Stimulated activated CD8-positive, alpha-beta memory T cell treated with anti-CD3 and anti-CD28 coated beads, Interleukin-4, amount 100 ng/mL, for 1 hour (primary cell): ENCODE measurements at places on chromosomes 16 and 17.

- no peak for DNase-seq
Observed at GRCh38 chr17:34997355-34997862, 17.1 kb downstream of the LIG3 start.

DNA sequence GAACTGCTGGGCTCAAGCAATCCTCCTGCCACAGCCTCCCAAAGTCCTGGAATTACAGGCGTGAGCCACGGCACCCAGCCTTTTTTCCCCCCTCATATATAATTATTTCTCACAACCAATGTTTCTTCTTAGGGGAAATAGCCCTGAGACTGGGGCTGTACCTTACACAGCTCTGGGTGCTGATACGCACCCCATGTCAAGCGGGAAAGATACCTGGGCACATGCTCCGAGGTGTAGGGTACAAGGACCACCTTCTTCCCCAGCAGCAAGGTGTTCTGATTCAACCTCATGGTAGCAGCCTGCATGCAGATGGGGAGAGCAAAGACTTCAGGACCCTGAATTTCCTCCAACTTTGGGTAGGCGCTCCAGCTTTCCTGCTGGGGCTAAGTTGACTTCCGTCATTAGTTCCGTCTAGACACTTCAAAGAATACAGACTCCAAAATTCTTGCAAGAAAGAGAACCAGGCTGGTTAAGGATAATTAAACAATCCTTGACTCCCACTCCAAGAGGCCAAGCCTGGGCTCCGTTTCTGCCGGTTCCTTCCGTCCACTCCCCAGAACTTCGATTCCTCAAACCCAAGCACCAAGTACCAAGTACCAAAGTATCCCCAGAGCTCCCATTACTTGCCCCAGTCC, 619 bp downstream of the NAT9 start:
- DNase-seq, result no peak

DNA sequence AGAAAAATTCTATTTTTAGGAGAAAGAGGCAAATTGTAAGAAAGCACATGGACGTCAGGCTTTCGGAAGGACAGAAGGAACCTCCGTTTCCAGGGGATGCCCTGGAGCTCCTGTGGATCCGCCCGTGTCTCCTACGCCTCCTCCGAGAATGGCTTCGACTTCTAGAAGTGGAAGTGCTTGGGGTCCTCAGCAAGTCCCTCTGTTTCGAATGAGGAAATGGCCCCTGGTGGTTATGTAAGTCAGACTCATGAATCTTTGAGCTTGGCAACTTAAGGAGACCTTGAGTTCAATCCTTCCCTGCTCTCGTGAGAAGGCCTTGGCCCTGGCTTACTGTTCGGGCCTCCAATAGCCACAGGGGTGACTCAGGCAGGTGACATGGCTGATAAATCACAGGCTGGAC, 38.9 kb downstream of the COX4I1 start:
- no peak for DNase-seq

- no peak for DNase-seq
Observed at GRCh38 chr17:49637050-49637449, 40.8 kb downstream of the SPOP start.

DNA sequence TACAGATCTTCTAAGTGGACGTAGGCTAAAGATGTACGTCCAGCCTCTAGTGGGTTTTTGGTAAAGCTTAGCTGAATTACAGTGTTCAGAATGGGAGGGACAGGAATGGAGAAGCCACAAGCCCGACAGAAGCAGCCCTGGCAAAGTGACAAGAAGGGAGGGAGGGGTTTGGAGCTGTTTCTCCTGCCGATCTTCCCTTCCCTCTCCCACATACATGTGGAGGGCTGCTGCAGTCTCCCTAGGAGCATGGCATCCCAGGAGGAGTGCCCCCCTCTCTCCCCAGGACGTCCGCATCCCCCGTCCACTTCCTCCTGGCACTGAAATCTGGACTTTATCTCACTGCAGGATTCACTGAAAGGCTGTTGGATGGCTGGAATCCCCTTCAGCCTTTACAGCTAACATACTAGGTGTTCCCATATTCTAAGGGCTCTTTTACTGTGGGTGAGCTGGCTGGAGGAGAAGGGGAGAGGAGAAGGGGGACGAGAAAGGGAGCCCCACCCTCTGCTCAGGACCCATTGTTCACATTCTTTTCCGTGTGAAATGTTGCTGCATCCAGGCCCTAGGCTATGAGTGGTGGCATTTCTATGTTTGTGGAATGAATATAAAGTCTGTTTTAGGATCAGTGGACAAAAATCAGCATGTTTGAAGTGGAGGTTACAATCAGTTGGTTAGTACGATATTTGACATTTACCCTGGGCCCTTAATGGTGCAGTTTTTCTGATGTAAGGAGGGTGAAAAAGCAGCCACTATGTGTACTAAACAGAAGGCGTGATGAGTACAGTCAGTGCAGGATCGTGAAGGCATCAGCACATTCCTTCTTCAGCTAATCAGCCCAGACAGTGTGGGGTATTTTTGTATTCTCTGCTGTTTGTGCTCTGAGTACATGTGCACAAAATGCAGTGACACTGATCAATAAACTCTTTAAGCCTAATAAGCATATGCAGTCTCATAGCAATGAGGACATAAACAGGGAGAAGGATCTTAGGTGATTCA, 94.6 kb downstream of the SPECC1 start:
- no peak for DNase-seq

GRCh38 chr17:31677681-31678080, 181.4 kb downstream of the COPRS start:
- DNase-seq, result no peak

DNA sequence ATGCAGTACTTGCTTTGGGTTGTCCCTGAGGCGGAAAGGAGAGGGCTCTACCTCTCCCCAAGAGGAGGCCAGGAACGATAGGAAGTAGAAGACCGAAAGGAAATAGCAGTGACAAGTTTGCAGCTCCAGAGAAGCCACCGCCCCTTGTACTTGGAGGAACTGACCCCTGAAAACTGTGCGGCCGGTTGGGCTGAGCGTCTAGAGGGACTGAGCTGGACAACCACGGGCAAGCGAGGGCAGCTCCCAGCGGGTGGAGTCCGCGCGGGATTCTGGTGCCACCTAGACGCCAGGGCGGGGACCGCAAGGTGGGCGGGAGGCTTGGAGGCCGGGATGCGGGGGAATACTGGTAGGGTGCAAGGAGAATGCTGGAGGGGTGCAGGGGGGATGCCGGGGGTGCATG, 1.3 kb upstream of the SLC6A4 start:
- DNase-seq, result no peak

DNA sequence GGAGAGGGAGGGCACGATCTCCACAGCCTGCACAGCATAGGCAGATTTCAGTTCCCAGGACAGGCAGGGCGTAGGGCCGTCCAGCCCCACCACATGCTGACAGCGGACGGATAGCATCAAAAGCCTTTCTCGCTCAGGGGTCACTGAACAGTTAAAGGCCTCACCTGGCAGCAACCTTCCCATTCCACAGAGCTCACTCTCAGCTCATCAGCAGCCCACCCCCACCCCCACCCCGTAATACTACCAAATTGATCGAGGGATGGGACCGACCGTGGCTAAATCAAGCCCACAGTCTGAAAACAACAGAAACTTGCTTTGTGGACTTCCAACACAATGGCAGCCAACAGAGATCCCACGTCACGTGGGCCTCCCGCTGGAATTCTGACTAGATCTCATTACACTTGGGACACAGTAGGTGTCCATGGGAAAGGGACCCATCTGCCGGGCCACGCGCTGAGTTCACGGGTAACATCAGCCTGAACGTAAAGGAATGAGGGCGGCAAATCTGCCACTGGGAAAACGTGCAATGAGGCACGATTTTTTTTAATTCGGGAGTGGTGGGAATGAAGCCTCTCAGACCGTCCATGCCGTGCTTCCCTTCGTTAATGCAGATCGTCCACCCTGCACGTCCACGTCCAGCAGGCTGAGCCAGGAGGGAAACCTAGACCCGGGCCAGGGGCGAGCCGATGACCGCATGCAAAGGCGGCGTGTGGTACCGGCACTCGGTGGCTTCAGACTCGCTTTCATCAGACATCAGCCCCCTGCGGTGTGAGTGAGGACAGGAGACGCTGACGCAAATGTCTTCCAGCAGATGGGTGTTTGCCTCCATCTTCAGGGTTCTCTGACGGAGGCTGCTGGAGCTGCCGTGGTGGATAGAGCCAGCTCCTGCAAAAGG, 92.1 kb downstream of the TBC1D16 start:
- no peak for DNase-seq

DNA sequence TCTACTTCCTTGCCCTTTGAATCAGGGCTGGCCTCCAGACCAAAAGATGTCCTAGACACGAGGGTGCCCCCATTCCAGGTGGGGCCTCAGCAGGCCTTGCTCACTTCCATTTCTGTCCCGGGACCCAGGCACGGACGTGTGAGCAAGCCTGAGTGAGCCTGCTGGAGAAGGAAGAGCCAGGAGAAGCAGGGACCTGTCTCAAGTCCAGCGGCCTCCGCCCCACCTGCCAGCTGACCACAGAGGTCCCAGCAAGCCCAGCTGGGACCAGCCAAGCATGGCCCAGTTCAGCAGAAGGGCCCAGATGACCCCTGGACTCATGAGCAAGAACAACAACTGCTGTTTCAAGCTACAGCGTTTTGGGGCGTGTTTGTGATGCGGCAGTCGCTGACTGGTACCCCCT, 24.7 kb downstream of the RBFOX3 start:
- DNase-seq, result no peak

DNA sequence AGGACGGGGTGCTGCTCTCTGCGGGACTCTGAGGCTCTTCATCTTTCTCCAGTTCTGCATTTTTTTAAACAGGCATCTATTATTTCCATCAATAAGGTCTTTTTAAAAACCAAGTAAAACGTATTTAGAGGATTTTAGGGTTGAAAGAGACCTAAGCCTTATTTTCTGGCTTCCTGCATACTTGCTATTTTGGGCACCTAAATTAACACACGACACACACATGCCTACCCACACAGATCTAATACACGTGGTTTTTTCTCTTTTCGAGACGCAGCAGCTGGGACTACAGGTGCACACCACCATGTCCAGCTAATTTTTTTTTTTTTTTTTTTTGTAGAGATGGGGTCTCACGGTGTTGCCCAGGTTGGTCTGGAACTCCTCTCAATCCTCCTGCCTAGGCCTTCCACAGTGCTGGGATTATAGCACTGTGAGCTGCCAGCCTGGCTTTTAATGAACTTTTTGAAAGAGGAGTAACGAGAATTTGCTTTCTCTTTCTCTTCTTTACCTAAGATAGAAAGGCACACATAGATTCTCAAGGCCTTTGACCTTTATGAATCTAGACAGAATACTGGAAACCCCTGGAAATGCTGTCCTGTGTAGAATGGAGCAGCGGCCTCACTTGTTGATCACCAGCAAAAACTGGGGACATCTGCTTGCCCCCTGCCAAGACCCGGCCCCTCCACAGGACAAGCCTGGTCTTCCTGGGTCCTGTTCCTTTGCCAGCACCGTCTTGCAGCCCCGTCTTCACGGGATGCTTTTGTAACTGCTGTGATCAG, 13.8 kb downstream of the DNAAF8 start:
- DNase-seq, result no peak

GRCh38 chr17:39867084-39867879, 720 bp upstream of the ZPBP2 start:
- DNase-seq, result peak; percentile 10

GRCh38 chr17:78672005-78672404, 94.8 kb upstream of the DNAH17 start:
- DNase-seq, result no peak

DNA sequence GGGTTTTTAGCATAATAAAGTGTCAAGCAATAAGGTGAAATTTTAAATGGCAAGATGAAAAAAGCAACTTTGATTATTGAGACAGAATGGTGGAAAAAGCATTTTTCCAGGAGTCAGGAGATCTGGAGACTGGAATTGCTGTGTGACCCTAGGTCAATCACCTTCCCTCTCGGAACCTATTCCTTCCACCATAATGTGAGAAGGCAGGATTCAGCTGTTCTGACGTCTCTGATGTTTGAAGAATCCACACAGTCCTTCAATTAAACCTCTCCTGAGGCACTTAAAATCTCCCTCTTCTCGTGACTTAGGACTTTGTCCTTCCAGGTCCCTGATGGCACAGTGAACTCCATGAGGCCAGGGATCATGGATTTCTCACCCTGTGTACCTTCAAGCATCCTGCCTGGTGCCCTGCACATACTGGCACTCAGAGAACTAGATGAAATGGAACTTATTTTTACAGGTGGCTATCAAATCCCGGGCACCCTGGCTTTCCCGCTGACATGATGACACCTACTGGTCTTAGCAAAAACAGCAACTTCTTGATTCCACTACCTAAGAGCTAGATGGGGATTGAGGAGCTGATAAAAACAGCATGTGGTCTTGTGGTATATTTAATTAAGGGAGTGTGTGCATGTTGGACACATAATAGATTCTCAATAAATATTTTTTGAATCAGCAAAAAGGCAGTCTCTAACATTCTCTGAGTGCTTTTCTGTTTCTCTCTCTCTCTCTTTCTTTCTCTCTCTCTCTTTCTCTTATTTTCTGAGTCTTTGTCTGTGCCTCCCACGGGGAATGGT, 2.3 kb upstream of the CCDC182 start:
- peak; percentile 5 for DNase-seq

DNA sequence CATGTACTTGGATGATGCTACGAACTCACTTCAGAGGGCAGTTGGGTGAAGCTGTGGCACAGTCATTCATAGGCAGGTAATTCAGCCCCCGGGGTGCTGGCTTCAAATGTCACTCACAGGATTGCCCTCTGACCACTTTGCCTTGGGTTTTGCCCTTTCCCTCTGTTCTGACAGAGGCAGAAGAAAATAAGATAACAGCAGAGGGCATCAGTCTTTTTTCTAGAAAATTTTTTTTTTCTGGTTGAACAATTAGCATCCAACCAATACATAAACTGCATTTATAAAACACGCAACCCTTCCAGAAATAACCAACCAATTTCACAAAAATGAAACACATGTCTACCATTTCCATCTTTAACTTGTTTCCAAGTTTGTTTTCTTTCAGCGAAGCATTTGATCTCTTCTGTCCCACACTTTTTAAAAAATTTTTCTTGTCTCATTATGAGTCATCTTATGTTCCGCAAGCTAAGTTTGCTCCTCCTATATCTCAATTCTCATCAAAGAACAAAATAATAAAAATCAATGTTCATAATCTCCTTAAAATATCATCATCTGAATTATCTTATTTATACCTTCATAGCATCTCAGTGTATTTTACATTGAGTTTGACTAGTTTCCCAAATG, 15.6 kb downstream of the NACA2 start:
- no peak for DNase-seq

- no peak for DNase-seq
Observed at GRCh38 chr17:77829843-77830799, 128.4 kb upstream of the TNRC6C start.

DNA sequence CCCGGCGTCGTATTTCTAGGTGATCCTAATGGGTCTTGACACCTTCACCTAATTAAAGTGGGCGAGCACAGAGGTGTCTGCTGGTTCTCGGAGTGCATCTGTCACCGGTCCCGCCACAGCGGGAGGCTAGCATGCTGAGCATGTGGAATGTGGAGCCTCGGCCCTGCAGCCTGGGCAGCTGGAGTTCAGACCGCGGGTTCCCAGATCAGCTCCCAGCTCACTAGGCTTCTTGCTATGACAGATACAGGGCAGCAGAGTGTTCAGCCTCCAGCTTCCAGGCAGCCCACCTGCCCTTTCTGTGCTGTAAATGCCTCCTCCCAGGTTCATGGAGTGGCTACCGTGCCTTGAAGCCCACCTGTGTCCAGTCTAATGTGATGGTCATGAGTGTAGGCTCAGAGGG, 166.7 kb downstream of the CPPED1 start:
- no peak for DNase-seq

- DNase-seq, result no peak
Observed at GRCh38 chr17:73900516-73900915, 256.3 kb upstream of the SDK2 start.
